ENCODE measurements at places on chromosomes 13 and 19. TPM values are rescaled to one million over a fixed set of nuclear protein-coding genes. Genes with fewer than 3 reads are reported as not detected.

The KIR3DL1 gene
- polyA plus RNA-seq, result not detected

The ZNF749 gene
- polyA plus RNA-seq, result 17.5 TPM

The PCDH9 gene
- polyA plus RNA-seq, result 0.39 TPM

The HNRNPA1L2 gene
- polyA plus RNA-seq, result 8.5 TPM

The ZNF865 gene
- polyA plus RNA-seq, result 0.51 TPM

The AP2A1 gene
- 64.9 TPM for polyA plus RNA-seq

The ZNF471 gene
- polyA plus RNA-seq, result 3.6 TPM

The ZNF835 gene
- not detected for polyA plus RNA-seq

The GJB2 gene
- 0.16 TPM for polyA plus RNA-seq

The ZNF497 gene
- polyA plus RNA-seq, result 0.65 TPM

The IGFL1 gene
- polyA plus RNA-seq, result not detected

The SPRED3 gene
- 1.9 TPM for polyA plus RNA-seq

The ZNF534 gene
- 0.20 TPM for polyA plus RNA-seq
